ENCODE measurements at places on chromosomes 7 and 10. TPM values are rescaled to one million over a fixed set of nuclear protein-coding genes. Genes with fewer than 3 reads are reported as not detected.

Gene GNGT1
- total RNA-seq: not detected

Gene C7orf57
- total RNA-seq: 0.33 TPM

Gene ELN
- not detected for total RNA-seq

Gene TUBAL3
- total RNA-seq: not detected

Gene SNX10
- 28.1 TPM for total RNA-seq

Gene APBB1IP
- 53.3 TPM for total RNA-seq

Gene DNAJC9
- 45.4 TPM for total RNA-seq

Gene OR2A42
- not detected for total RNA-seq

Gene HPS6
- total RNA-seq: 18.9 TPM

Gene TSPAN33
- 6.5 TPM for total RNA-seq

Gene NODAL
- not detected for total RNA-seq

Gene PDE6C
- total RNA-seq: not detected

Gene KCNMA1
- total RNA-seq: not detected

Gene DNA2
- 27.3 TPM for total RNA-seq

Gene CARD11
- total RNA-seq: 118 TPM

Gene PTPRE
- 23.0 TPM for total RNA-seq

GRCh38 chr10:124062390-124062789, 31.0 kb downstream of the CHST15 start:
- no peak overlapping the region for H3K4me3 ChIP-seq
- H3K36me3 ChIP-seq: no peaks in the 10 kb centered on the region
- peaks cover 29% of the 10 kb centered on the region for H3K4me1 ChIP-seq
- H3K27ac ChIP-seq: no peak overlapping the region

- no peak overlapping the region for H3K27ac ChIP-seq
- no peak overlapping the region for H3K4me3 ChIP-seq
- H3K27me3 ChIP-seq: no peaks in the 10 kb centered on the region
- peaks cover 42% of the 10 kb centered on the region for H3K4me1 ChIP-seq
- H3K36me3 ChIP-seq: peaks cover 7% of the 10 kb centered on the region
These were observed 2.3 kb downstream of the CALU start for GRCh38 chr7:128741491-128741890.

DNA sequence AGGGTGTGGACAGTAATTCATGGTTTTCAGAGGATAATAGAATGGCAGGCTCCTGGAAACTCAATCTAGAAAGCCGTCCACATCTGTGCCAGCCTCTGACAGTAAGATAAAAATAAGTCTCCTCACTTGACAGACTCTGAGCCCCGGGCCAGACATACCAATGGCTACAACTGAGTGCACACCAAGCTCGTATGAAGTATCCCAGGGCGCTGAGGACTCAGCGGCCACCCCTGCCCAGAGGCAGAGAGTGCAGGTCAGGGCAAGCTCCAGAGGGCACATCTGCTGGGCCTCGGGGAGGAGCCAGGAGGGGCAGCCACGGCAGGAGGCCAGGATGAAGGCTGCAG, 262.8 kb upstream of the TCERG1L start:
- H3K4me3 ChIP-seq: no peak overlapping the region
- H3K4me1 ChIP-seq: no peaks in the 10 kb centered on the region
- H3K36me3 ChIP-seq: no peaks in the 10 kb centered on the region
- no peak overlapping the region for H3K27ac ChIP-seq
- no peak for DNase-seq
- H3K27me3 ChIP-seq: no peaks in the 10 kb centered on the region

DNA sequence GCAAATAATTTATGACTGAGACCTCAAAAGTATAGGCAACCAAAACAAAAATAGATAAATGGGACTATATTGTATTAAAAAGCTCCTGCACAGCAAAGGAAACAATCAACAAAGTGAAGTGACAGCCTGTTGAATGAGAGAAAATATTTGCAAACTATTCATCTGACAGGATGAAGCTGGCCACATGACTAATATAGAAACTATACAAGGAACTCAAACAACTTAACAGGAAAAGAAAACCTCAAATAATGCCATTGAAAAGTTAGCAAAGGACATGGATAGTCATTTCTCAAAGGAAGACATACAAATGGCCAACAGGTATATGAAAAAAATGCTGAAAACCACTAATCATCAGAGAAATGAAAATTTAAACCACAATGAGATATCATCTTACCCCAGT, 245.1 kb downstream of the STK31 start:
- DNase-seq: no peak
- no peak overlapping the region for H3K4me3 ChIP-seq
- H3K36me3 ChIP-seq: no peaks in the 10 kb centered on the region
- no peaks in the 10 kb centered on the region for H3K4me1 ChIP-seq
- H3K27ac ChIP-seq: no peak overlapping the region

- no peaks in the 10 kb centered on the region for H3K27me3 ChIP-seq
- no peaks in the 10 kb centered on the region for H3K36me3 ChIP-seq
- peaks cover 7% of the 10 kb centered on the region for H3K4me1 ChIP-seq
- H3K4me3 ChIP-seq: no peak overlapping the region
- H3K27ac ChIP-seq: peak overlapping the region; percentile 14
- DNase-seq: peak; percentile 67
These were observed 91.1 kb upstream of the CARD11 start for GRCh38 chr7:3134745-3135144.

- H3K27ac ChIP-seq: no peak overlapping the region
- H3K36me3 ChIP-seq: no peaks in the 10 kb centered on the region
- H3K27me3 ChIP-seq: no peaks in the 10 kb centered on the region
- no peaks in the 10 kb centered on the region for H3K4me1 ChIP-seq
- no peak overlapping the region for H3K4me3 ChIP-seq
These were observed 63.4 kb upstream of the POT1 start for GRCh38 chr7:124992851-124993562.

- H3K4me3 ChIP-seq: no peak overlapping the region
- peaks cover 30% of the 10 kb centered on the region for H3K4me1 ChIP-seq
- no peak for DNase-seq
- H3K36me3 ChIP-seq: no peaks in the 10 kb centered on the region
These were observed 8.9 kb upstream of the C7orf33 start for GRCh38 chr7:148581624-148582023.

- H3K27me3 ChIP-seq: no peaks in the 10 kb centered on the region
- H3K4me1 ChIP-seq: peaks cover 26% of the 10 kb centered on the region
- no peak for DNase-seq
These were observed 110.0 kb downstream of the CAMK1D start for GRCh38 chr10:12459340-12459739.

DNA sequence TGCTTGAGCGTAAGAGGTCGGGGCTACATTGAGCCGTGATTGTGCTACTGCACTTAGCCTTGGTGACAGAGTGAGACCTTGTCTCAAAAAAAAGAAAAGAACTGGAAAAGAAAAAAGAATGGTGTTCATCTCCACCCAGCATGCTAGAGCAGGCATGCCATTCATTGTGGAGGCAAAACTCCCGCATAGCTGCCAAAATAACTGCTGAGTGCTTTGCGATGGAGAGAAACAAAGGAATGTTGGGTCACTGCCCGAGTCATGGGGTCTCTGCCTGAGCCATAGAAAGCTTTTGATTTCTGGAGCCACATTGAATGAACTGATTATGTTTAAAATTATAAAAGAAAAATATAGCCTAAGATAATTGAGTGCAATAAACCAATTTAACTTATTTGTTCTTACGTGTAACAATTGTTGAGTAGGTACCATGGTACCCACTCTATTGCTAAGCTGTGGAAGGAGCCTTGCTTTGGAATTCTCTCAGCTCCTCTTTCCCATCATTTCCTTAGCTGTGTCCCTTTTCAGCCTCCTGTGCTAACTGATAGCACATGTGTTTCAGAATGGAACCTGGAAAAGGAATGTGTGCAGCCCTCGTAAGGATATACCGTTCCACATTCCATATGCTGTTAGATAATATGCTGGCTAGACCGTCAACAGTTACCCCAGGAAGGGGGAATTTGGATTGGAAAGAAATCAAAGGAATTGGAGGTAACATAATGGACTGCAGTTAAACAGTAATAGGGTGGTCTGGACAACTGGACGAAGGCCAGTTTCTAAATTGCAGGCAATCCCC, 99.0 kb downstream of the KIAA1217 start:
- H3K27me3 ChIP-seq: peaks cover 11% of the 10 kb centered on the region
- no peaks in the 10 kb centered on the region for H3K4me1 ChIP-seq
- H3K27ac ChIP-seq: no peak overlapping the region
- no peak overlapping the region for H3K4me3 ChIP-seq
- no peak for DNase-seq

GRCh38 chr10:90205340-90205739, 503.9 kb downstream of the KIF20B start:
- H3K36me3 ChIP-seq: no peaks in the 10 kb centered on the region

GRCh38 chr10:119750391-119751230, 24.8 kb downstream of the INPP5F start:
- H3K4me3 ChIP-seq: peak overlapping the region; percentile 5
- H3K27ac ChIP-seq: peak overlapping the region; percentile 71
- peaks cover 2% of the 10 kb centered on the region for H3K36me3 ChIP-seq
- peaks cover 7% of the 10 kb centered on the region for H3K4me1 ChIP-seq

- no peaks in the 10 kb centered on the region for H3K4me1 ChIP-seq
- no peaks in the 10 kb centered on the region for H3K27me3 ChIP-seq
- peaks cover 24% of the 10 kb centered on the region for H3K36me3 ChIP-seq
- no peak for DNase-seq
- H3K27ac ChIP-seq: no peak overlapping the region
- no peak overlapping the region for H3K4me3 ChIP-seq
These were observed 12.3 kb upstream of the CLDN12 start for GRCh38 chr7:90390926-90391325.

DNA sequence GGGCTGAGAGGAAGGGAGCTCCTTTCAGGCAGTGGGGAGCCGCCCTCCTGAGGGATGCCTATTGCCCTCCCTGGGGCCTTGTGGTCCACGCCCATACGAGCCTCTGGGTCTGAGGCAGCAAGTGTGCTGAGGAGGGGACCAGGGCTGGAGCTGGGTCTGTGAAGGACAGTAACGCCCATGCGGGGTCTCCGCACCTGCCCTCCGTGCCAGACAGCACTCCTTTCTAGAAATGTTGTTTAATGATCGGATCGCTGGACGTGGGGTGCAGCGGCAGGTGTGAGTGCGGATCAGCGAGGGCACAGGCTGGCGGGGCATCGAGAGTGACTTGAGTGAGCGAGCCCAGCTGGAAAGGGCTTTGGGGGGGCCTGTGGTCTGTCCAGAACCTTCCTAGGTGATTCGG, 70.1 kb downstream of the ELFN1 start:
- no peaks in the 10 kb centered on the region for H3K27me3 ChIP-seq
- H3K36me3 ChIP-seq: no peaks in the 10 kb centered on the region
- peaks cover 21% of the 10 kb centered on the region for H3K4me1 ChIP-seq
- no peak for DNase-seq

- H3K4me3 ChIP-seq: no peak overlapping the region
- H3K36me3 ChIP-seq: no peaks in the 10 kb centered on the region
- no peak for DNase-seq
- H3K4me1 ChIP-seq: no peaks in the 10 kb centered on the region
- no peak overlapping the region for H3K27ac ChIP-seq
These were observed 33.1 kb downstream of the HABP2 start for GRCh38 chr10:113585949-113586348.

GRCh38 chr7:4727914-4728705, 46.0 kb downstream of the FOXK1 start:
- no peak overlapping the region for H3K4me3 ChIP-seq
- H3K36me3 ChIP-seq: peaks cover 23% of the 10 kb centered on the region
- no peaks in the 10 kb centered on the region for H3K27me3 ChIP-seq

- DNase-seq: no peak
- peaks cover 2% of the 10 kb centered on the region for H3K27me3 ChIP-seq
- peaks cover 63% of the 10 kb centered on the region for H3K4me1 ChIP-seq
- H3K36me3 ChIP-seq: peaks cover 5% of the 10 kb centered on the region
These were observed 956.6 kb downstream of the GATA3 start for GRCh38 chr10:9010931-9011670.

DNA sequence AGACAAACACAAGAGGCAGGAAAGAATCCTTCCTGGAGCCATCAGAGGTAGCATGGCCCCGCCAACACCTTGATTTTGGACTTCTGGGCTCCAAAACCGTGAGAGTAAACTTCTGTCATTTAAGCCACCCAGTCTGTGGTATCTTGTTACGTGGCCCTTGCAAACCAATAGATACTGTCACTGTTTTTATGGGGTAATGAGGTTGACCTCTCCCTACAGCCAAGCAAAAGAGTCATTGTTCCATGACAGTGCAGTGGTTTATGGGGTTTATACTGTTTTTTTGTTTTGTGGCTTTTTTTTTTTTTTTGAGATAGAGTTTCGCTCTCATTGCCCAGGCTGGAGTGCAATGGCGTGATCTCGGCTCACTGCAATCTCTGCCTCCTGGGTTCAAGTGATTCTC, 32.8 kb downstream of the KIAA1549 start:
- DNase-seq: no peak
- no peak overlapping the region for H3K4me3 ChIP-seq
- peaks cover 3% of the 10 kb centered on the region for H3K27me3 ChIP-seq
- no peaks in the 10 kb centered on the region for H3K36me3 ChIP-seq

DNA sequence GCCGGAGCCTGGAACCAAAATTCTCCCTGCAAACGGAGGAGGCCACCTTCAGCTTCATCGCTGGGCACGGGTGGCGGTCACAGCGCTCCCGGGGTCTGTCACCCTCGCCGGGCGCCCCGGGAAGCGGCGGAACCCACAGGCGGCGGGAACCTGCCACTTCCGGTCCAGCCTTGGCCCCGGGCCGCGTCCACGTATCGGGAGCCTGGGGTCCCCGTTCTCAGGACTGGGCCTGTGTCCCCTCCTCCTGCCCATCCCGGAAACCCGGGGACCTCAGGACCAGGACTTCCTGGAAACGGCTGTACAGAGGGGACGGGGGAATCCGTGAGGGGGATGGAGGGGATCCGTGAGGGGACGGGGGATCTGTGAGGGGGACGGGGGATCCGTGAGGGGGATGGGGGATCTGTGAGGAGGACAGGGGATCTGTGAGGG, 25.4 kb downstream of the PDGFA start:
- no peak for DNase-seq
- H3K36me3 ChIP-seq: no peaks in the 10 kb centered on the region
- H3K27me3 ChIP-seq: no peaks in the 10 kb centered on the region
- no peak overlapping the region for H3K27ac ChIP-seq
- H3K4me3 ChIP-seq: no peak overlapping the region

DNA sequence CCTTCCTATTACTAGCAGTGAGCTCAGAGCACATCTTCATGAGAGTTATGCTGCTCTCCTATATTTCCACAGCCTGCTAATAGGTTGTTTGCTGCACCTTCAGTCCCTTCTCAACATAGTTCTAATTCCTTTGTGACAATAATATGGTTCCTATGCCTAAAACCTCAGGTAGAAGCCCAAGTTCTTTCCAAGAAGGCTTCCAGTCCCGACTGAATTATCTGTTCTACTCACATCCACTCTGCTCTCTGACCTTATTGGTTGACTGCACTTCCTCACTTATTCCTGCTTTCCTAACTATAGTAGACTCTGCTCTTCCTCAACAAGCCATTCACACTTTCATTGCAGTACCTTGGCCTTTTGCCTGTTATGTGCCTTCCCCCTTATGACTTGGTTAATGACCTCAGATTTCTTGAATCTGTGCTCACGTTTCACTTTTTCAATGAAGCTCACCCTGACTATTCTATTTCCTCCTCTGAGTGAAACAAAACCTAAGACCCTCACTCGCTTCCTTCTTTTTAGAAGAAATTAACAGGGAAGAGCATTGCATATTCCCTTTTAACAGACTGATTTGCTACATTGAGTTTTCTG, 132.7 kb downstream of the MDFIC start:
- H3K36me3 ChIP-seq: no peaks in the 10 kb centered on the region
- H3K4me3 ChIP-seq: no peak overlapping the region
- no peak for DNase-seq
- H3K27ac ChIP-seq: no peak overlapping the region

- H3K27me3 ChIP-seq: no peaks in the 10 kb centered on the region
- peaks cover 17% of the 10 kb centered on the region for H3K4me1 ChIP-seq
- H3K27ac ChIP-seq: no peak overlapping the region
- no peak for DNase-seq
- no peak overlapping the region for H3K4me3 ChIP-seq
These were observed 11.7 kb downstream of the ZYX start for GRCh38 chr7:143392875-143393266.

GRCh38 chr10:62511656-62512055, 137.5 kb downstream of the ZNF365 start:
- peaks cover 7% of the 10 kb centered on the region for H3K27me3 ChIP-seq
- H3K36me3 ChIP-seq: no peaks in the 10 kb centered on the region
- H3K4me1 ChIP-seq: peaks cover 2% of the 10 kb centered on the region
- DNase-seq: no peak

All from activated CD4-positive, alpha-beta T cell treated with anti-CD3 and anti-CD28 coated beads for 36 hours (primary cell).